Caudate nucleus (tissue), 63 donors: ENCODE measurements at places on chromosomes 1 and 21.

DNA sequence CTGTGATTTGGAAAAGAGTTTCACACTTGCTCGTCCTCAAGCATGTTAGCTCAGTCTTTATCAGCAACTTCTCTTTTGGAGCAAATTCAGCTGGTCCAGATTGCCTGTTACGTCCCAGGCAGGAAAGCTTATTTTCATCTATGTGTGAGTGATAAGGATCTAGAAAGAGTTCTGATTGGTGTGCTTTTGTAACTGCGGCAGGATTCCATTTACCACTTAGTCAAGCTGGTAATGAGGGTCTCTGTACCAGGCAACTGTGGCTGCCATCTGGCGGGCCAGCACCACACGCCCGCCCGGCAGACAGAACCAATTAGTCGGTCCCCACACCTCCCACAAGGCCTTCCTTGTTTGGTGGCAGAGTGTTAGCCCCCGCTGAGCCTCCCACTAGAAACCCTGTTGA is 21.0 kb downstream of the C1orf87 start:
- DNase-seq = no peak

DNA sequence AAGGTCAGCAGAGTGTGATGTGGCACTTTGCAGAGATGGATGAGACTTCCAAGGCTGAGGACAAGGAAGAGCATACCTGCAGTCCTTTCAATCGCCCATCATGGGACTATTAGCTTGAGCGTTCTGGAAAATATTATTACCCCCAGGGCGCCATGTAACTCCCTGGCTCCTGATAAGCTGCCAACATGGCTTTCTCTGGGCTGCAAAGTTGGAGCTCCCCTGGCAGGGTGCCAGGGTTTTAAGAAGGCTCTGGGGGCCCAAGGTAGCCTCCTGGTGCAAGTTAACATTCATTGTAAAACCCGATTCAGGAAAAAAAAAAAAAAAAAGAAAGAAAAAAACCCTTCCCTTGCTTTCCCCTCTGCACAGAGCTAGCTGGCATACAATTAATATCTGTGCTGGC is 196.7 kb downstream of the PBX1 start:
- DNase-seq = no peak

- no peak for DNase-seq
Measured at GRCh38 chr1:30213936-30214335, 509.4 kb downstream of the MATN1 start.

GRCh38 chr1:57132993-57133622 is 167.3 kb upstream of the C8B start:
- DNase-seq = no peak

DNA sequence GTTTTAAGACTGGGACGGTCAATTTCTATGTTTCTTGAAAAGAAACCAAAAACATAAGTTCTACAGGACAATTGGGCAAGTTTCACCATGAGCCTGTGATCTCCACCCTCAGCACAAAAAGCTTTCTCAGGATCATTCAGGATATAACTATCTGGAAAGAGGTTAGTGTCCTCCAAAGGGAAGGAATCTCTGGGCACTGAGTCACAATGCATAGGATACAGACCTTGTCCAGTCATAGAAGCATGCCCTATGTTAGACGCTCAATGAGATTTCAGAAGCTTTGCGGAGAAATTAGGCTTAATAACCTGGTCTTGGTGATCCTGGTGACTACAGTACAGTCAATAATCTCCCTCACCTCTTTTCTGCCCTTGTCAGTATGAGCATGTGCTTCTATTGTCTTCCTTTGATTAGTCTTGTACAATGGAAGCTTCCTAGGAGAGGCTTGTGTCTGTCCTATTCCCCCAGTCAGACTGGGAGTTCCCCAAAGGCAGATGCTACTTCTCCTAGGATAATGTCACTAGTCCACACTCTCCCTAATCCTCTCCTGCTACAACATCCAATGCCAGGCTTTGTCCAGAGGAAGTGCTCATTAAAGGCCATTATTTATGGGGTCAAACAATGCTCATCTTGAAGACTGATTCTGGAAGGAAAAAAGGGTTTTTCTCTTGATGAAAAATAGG is 97.4 kb downstream of the KCNH1 start:
- DNase-seq = no peak

- no peak for DNase-seq
Measured at GRCh38 chr1:31413405-31414001, 490 bp downstream of the SERINC2 start.

GRCh38 chr1:5423109-5423508 is 569.1 kb downstream of the NPHP4 start:
- no peak for DNase-seq

DNA sequence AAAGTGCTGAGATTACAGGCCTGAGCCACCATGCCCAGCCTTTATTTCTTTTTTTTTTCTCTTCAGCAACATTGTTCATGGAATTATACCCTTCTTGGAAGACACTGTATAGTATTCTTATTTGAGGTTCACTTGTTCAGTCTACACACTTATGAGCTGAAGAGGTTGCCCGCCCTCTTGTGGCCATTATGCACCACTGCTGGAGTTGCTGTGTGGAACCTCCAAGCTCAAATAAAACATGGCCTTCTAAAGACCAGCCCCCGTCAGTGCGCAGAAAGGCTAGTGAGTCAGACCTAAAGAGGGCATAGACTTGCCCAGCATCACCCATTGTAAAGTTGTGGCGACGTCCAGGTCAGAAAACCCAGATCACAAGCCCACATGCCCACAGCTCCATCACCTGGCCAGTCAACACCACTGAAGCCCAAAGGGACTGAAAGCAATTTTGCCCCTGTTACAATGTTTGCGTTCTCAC is 20.4 kb downstream of the LURAP1 start:
- peak; percentile 70 for DNase-seq

GRCh38 chr1:2633366-2633935 is 635 bp upstream of the MMEL1 start:
- no peak for DNase-seq

GRCh38 chr1:169110689-169111447 is 4.4 kb downstream of the ATP1B1 start:
- DNase-seq = peak; percentile 56

- no peak for DNase-seq
Measured at GRCh38 chr1:206735553-206736031, 35.0 kb upstream of the IL19 start.

GRCh38 chr1:24502065-24502708 is 449 bp upstream of the RCAN3 start:
- DNase-seq = peak; percentile 36

DNA sequence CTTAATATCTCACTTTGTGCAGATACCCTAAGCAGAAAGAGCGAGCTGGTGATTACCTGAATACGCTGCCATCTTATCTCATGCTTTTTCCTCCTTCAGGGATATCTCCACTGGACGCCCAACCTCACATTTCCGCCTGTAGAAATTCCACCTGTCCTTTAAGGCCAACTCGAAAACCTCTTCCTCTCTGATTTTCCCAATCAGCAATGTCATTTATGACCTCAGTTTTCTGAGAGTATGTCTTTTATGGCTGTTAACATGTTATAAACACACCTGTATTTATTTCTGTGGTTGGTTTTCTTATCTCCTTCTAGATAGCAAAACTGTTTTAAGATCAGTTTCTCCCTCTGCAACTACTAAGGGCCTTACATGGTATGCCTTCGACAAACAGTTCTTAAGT is 41.1 kb downstream of the CD34 start:
- no peak for DNase-seq

- no peak for DNase-seq
Measured at GRCh38 chr1:188170411-188170810, 1341.7 kb downstream of the PLA2G4A start.

DNA sequence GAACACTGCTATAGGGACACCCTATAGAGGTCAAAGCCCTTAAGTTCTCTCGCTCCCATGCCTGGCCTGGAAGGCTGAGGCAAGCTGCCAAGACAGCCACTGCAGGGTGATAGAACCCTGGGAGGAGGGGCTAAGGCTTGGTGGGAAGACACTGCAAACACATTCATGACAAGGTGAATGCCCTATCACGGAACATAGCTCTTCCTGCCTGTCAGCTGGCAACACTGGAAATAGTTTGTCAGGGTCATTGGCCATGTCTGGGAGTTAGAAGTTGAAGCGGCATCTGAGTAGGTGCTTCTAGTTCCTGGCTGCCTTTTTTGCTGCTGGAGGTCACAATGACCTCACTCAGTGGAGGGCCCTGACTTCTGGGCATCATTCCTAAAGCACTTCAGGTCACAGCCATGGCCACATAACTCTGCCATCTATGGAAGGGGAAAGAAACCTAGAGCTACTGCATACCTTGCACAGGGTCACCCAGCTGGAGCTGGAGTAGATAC is 4.2 kb downstream of the FABP3 start:
- DNase-seq = no peak

DNA sequence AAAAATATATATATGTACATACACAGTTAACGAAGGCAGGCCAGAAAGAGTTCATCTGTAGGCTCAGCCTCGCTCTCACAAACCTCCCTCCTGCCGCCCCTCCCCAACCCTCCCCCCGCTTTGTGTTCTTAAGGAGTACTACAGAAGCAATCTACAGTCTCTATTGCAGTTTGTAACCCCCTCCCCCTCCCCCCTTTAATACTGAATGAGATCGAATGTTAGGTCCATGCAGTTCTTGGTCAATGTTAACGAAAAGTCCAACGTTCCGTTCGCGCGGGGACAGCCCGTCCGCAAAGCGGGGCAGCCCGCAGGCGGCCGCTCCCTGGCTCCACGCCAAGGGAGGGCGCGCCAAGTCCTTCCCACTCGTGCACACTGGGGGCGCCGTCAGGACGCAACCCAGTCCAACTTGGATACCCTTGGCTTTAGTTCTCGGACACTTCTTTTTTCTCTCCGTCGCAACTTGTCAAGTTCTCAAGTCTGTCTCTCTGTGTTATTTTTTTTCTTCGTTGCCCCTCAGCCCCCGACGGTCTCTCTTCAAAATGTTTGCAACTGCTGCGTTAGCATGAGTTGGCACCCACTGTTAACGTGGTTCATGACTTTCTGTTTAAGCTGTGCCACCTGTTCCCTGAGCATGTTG is 2.2 kb downstream of the JUN start:
- DNase-seq = peak; percentile 61

GRCh38 chr1:100320311-100321099 is 31.8 kb upstream of the CDC14A start:
- no peak for DNase-seq
